ENCODE measurements at places on chromosomes 1 and 21.

DNA sequence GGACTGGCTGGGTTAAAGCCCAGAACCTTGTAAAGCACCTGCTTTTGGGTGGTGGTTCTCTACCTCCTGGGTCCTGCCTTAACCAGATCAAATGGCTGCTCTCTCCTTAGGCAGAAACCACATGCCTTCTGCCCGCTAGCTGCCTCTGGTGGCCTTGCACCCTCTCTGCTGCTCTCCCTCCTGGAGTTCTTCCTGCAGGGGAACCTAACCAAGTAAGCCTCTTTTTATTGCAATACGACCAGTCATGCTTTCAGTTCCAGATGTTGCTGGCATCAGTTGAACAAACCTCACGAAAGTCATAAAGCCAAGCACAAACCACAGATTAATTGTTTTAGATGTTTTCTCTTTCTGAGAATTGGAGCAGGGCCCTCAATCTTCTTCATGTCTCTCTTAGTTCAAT is 118.9 kb downstream of the GDAP2 start:
- DNase-seq, result no peak

DNA sequence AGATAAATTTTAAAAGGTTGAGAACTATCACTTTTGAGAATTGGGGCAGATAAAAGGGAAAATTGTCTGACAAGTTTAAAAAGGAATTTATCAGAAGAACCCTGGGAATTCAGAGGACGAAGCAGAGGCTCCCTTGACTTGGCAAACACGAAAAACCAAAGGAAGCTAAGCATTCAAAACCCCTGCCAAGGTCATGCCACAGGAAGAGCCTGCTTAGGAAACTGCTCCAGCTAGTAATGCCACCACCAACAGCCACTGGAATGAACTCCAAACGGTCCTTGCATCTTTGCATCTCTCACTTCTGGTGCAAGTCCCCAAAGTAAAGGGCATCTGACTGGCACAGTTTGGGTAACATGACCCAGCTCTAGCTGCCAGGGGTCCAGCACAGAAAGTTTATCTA is 7.2 kb downstream of the GPBP1L1 start:
- DNase-seq, result no peak

GRCh38 chr1:46718340-46718726 is 581 bp downstream of the EFCAB14 start:
- no peak for DNase-seq

GRCh38 chr1:176885341-176885740 is 279.2 kb downstream of the ASTN1 start:
- no peak for DNase-seq

- no peak for DNase-seq
Measured at GRCh38 chr1:166924823-166925541, 48.9 kb upstream of the TADA1 start.

DNA sequence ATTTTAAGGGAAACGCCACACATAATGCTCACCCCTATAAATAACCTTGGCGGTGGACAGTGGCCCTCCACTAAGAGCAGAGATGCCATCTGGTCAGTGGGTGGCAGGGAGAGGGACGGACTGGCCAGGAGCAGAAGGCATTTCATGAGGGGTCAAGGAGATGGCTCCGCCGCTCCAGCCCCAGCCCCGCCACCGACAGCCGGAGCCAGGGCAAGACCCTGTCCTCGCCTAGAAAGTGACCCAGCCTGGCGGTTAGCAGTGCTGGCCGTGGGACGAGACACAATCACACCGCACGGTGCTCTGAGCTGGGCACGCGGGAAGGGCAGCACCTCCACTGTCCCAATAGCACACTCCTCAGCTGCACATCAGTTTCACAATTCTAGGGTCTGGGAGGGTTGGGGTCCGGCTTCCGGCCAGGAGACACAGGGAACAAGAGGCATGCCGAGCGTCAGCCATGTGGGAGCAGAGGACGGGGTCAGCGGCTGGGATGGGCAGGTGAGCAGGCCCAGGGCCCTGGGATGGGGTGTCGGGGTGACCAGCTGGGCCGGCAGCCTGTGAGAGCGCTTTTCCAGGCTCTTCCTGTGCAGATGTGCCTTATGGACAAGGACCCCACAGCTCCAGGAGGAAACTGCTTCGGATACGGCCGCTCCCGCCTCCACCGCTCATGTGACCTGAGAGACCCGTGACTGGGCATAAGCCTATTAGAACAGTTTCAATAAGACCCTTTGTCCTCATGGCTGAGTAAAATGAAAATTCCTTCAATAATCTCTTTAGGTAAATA is 5.7 kb downstream of the SLC19A1 start:
- no peak for DNase-seq

All from stimulated activated CD4-positive, alpha-beta T cell treated with anti-CD3 and anti-CD28 coated beads, Interleukin-4, amount 100 ng/mL, for 24 hours (primary cell).